Cardiac muscle cell (in vitro differentiated cells and primary cell): ENCODE measurements at places on chromosomes 1 and 21. TPM values are rescaled to one million over a fixed set of nuclear protein-coding genes. Genes with fewer than 3 reads are reported as not detected.
A peak's percentile ranks its signal among the peaks of the same experiment; 100 is the strongest.

GRCh38 chr1:226638001-226638601, 89.5 kb downstream of the STUM start:
- DNase-seq = no peak

The LHX8 gene
- total RNA-seq = 0.18 and 0.35 TPM in 2 replicates

- no peak for DNase-seq
These were observed 126.6 kb upstream of the PLPPR4 start for GRCh38 chr1:99137554-99138206.

DNA sequence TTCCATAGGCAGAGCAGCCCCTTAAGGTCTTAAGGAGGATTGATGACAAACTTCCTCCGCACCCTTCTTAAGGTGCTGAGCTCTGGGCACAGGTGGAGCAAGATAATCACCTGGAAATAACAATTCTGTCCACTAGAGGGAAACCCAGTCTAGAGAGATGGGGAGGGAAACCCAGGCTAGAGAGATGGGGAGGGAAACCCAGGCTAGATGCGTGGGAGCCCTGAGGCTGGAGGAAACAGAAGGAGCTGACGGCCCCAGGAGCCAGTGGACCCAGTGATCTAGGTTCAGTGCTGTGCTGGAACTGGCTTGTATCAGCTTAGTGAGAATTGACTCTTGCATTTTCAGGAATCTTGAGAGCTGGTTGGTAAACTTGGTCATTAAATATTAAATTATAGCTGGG, 17.8 kb upstream of the MYCL start:
- peak; percentile 81 for DNase-seq

The DPH2 gene
- total RNA-seq = 17.1 and 20.7 TPM in 2 replicates

The OR2T2 gene
- total RNA-seq = not detected in 2 replicates

The C4BPA gene
- total RNA-seq = not detected in 2 replicates

The CD101 gene
- total RNA-seq = 0.56 and 0.92 TPM in 2 replicates

The KCNQ4 gene
- 1.3 and 3.7 TPM in 2 replicates for total RNA-seq

DNA sequence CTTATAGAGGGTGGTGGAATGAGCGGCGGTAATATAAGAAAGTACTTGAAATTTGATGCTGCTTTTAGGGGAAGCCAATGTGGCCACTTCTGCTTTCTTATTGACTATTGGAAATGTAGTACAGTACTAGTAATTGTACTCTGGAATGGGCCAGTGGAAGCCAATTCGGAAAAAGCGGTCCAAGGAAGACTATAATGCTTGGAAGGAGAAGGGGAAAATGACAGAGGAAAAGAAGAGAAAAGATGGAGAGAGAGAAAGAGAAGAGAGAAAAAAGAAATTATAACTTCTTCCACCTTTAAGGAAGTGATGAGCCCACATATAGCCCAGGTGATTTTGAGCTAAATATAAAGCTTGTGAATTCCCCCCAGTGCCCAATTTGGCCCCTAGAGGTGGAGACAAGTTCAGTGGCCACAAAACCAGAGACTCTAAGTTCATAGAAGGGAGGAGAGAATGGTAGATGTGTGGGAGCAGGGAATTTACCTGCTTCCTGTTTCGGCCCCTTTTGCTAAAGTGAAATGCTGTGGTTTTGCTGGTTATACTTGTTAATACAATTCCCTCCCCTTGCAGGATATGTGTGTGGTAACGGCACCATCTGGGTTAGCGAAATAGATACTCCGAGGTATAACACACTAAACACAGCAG, 35.7 kb upstream of the DUSP10 start:
- DNase-seq = no peak

GRCh38 chr21:35190201-35190701, 141.1 kb upstream of the RUNX1 start:
- DNase-seq = no peak

- DNase-seq = no peak
These were observed 46.2 kb downstream of the SH3GLB1 start for GRCh38 chr1:86750530-86750929.

GRCh38 chr1:30729901-30730300, 6.5 kb upstream of the MATN1 start:
- no peak for DNase-seq

DNA sequence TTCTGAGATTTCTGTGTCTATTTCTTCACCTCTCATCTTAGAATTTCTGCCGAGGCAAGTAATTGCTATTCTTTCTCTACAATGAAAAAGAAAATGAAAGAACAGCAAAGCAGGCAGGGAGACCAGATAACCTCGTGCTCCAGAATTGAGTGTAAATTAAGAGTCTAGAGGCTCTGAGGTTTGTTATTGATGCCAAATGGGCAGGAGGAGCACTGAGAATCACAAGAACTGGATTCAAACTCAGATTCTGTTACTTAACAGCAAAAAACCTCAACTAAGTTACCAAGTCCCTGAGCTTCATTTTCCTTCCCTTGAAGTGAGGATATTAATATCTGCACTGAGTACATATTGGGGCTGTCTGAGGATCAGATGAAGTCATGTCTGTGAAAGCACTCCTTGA, 5.5 kb upstream of the DDR2 start:
- no peak for DNase-seq

DNA sequence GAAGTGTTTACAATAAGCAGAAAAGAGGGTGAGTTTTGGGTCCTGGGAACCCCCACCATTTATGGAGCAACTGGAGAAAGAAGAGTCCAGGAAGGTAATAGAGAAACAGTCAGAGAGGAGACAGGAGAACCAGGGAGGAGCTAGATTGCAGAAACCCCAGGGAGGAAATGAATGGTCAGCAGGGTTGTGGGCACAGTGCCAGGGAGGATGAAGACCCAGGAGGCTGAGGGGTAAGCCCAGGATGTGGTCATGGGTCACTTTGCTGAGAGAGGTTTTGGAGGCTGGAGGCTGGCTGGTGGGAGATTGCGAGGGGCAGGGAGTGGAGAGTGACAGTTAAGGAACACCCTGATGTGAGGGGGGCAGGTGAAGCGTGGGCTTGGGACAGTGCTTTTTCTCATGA, 169.9 kb upstream of the CSF3R start:
- no peak for DNase-seq

The TTLL7 gene
- 3.8 and 7.8 TPM in 2 replicates for total RNA-seq

- peak; percentile 55 for DNase-seq
These were observed 11.8 kb upstream of the ZFP69B start for GRCh38 chr1:40438391-40439015.

- DNase-seq = no peak
These were observed 34.9 kb downstream of the DNAJC11 start for GRCh38 chr1:6666696-6667095.

The RYR2 gene
- 87.1 and 155 TPM in 2 replicates for total RNA-seq

GRCh38 chr1:228853637-228854036, 118.4 kb downstream of the RHOU start:
- no peak for DNase-seq

GRCh38 chr1:25256578-25256965, 9.3 kb upstream of the RSRP1 start:
- no peak for DNase-seq

The HMCN1 gene
- 19.2 and 28.5 TPM in 2 replicates for total RNA-seq

DNA sequence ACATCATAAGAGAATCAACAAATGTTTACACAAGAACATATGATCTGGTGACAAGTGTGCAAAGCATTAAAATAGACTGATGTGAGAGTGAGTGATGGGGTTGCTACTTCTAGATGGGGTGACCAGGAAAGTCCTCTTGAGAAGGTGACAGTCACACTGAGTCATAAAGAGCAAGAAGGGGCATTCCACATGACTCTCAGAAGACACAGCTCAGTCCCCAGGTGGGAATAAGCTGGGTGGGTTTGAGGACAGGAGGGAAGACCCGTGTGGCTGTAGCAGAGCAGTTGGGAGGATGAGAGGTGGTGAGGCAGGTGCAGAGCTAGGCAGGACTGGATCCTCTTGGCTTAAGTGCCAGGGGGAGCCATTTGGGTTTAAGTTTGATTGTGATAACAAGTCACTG, 53.1 kb downstream of the TNR start:
- DNase-seq = no peak

DNA sequence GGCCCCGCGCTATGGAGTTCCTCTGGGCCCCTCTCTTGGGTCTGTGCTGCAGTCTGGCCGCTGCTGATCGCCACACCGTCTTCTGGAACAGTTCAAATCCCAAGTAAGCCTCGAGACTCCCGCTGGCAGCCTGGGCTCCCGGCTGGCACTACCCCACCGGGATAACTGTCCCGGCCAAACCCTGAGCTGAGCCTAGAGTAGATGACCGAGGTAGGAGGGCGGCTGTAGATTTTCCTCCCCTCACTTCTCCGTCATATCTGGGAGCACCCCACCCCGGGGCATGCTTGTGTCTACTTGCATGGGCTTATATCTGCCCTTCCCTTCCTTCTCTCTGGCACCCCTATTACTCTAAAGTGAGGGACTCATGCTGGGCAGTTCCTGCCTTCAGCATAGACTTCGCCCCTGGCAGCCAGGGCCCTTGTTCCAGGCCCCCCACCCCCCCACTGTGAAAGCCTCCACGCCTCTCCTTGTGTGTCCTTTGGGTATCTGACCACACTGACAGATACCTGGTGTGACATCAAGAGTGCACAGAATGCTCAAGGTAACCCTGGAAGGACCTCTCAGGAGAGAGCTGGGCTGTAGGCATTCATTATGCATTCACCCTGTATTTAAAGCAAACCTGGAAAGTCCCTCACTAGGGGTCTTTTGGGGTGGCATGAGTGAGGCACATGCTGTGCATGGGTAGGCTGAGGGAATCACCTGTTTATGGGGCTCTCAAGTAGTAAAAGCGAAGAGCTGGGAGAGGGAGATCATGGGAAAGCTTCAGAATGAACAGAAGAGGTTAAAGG, 485 bp downstream of the EFNA1 start:
- no peak for DNase-seq

GRCh38 chr1:67753776-67754525, 69.0 kb downstream of the GADD45A start:
- no peak for DNase-seq

The MAP7D1 gene
- 224 and 239 TPM in 2 replicates for total RNA-seq

DNA sequence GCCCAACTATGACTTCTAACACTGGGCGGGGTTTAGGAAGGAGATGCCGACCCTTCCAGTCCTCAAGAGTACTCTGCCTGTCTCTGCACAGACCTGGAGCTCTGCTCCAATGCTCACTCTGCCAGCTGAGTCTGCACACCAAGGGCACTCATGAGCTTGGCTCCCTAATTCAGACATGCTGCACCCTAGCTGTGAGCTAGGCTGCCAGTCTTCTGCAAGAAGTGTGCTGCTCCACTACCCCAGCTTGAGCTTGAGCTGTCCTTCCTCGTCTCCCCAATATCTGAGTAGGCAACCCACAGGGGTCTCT, 13.2 kb downstream of the TP53BP2 start:
- DNase-seq = peak; percentile 36

GRCh38 chr1:82775406-82776000, 974.8 kb downstream of the ADGRL2 start:
- DNase-seq = peak; percentile 25

The FCN3 gene
- 0.18 and 3.6 TPM in 2 replicates for total RNA-seq

The CHI3L1 gene
- total RNA-seq = 1.8 TPM in 1 of 2 replicates, not detected in the other

- DNase-seq = no peak
These were observed 629.3 kb upstream of the NEGR1 start for GRCh38 chr1:72911656-72912055.

The RCSD1 gene
- 317 and 386 TPM in 2 replicates for total RNA-seq

DNA sequence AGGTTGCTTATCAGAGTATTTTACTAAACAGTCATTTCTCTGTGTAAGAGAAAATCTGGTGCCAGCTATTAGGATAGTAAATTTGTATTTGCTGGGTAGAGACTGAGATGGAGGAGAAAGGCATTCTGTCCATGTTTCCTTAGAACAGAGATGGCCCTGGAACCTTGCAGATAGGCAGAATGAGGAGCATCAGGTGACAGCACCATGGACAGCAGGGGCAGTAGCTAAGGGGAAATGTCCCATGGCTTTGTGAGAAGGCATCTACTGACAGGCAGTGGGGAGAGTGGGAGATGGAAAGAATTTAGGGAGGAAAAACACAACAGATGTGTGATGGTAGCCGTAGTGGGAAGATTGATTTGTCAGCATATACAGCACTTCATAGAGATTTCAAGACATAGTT, 105.0 kb downstream of the PRRX1 start:
- no peak for DNase-seq

GRCh38 chr1:32924881-32925344, 23.7 kb upstream of the TMEM54 start:
- no peak for DNase-seq

DNA sequence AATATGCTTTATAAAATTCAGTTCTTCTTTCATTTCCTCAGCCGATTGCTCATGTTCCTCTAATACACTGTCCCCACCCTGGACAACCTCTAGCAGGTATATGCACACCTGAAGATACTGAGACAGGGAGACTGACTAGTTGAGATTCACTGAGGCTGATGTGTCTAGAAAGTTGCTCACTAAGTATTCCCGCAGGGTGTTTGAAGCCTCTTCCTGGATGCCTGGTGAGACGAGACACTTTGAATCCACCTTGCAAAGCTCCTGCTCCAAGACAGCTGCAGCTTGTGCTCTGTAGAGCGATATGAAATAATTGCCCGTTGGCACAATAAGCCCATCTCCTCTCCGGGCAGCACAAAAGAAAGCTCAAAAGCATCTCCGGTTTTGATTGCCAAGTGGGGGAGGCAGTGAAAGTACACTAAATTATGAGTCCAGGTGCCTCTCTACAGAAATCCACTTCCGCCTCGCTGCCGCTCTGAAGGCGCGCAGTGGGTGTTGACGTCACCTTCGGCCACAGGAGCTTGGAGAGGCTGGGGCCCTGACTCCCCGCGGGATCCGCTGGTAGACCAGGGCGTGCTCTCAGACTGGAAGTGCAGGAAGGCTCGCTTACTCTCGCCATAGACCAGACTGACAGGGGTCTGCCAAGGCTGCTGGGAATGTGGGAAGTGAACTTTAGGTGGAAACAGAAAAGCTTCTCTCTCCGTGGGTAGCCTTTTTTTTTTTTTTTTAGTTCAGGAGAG, 46.3 kb downstream of the GPA33 start:
- no peak for DNase-seq

The FCRL1 gene
- total RNA-seq = not detected in 2 replicates

DNA sequence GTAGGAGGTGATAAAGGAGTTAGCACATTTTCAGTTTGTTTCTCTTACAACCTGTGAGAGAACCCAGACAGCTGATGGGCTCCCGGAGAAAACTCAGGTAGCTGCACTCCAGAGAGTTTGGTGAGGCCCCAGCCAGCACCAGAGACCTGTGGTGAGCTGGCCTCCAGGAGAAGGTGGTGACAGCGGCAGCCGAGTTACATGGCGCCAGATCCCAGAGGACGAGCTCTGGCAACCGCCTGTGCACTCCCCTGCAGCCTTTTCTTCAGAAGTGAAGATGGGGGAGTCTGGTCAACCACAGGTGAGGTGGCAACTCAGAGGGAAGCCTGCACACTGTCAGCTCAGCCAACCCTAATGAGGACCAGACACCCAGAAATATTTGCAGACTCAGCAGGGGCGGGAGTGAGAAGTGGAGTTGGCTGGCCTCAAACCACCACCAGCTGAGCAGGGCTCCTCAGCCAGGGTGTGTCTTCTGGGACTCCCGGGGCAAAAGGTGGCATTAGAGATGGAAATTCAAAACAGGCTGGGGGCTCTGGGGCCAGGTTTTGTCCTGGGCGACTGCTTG, 209.7 kb downstream of the SETD4 start:
- no peak for DNase-seq

The CACNA1S gene
- 0.30 and 0.35 TPM in 2 replicates for total RNA-seq

The ZNF684 gene
- total RNA-seq = 3.6 and 7.4 TPM in 2 replicates

- DNase-seq = peak; percentile 81
These were observed 2.6 kb upstream of the CREG1 start for GRCh38 chr1:167555971-167556714.

- no peak for DNase-seq
These were observed 17.9 kb downstream of the SYT6 start for GRCh38 chr1:114135786-114136185.

The SLC44A5 gene
- total RNA-seq = 5.6 and 11.1 TPM in 2 replicates

GRCh38 chr1:37161171-37161570, 126.9 kb upstream of the GRIK3 start:
- no peak for DNase-seq
